ENCODE measurements at places on chromosomes 12 and 14.

GRCh38 chr14:98408713-98409112, 863.3 kb downstream of the BCL11B start:
- no peak for DNase-seq

GRCh38 chr14:82694820-82695219, 1161.2 kb upstream of the SEL1L start:
- DNase-seq = no peak

DNA sequence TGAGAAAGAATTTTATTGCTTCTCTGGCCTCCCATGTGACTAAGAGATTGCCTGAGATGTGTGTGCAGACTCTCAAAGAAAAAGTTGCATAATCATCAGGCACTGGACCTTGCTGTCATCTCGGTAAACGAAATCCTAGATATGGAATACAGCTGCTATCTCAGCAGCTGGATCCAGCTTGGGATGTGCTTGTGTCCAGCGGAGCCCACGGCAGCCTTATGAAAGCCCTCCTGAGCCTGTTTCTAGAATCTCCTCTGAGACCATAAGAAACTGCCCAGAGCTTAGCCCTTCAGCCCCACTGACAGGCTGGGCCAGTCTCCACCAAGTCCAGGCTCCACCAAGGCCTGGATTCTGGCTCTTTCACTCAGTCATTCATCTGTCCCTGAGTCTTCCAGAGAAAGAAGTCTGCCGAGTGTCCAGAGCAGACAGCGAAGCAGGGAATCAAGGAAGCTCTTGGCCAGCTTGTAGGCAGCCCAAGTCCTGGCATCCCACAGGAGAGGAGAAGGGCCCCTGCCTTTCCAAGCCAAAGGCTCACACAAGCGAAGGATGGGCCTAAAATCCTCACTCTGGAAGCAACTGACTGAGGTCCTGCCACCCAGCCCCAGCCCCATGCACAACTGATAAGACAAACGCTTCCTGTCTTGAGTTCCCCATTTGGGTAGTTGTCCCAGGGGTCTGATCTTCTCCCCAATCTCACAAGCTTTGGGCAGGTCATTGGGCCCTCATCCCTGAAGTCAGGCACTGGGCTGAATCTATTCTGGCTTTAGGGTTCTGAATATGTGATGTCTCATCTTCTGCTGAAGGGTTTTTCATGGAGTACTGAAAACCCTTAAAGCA, 97.8 kb downstream of the SEC23A start:
- no peak for DNase-seq

GRCh38 chr12:9143137-9143536, 27.4 kb upstream of the A2M start:
- DNase-seq = no peak

DNA sequence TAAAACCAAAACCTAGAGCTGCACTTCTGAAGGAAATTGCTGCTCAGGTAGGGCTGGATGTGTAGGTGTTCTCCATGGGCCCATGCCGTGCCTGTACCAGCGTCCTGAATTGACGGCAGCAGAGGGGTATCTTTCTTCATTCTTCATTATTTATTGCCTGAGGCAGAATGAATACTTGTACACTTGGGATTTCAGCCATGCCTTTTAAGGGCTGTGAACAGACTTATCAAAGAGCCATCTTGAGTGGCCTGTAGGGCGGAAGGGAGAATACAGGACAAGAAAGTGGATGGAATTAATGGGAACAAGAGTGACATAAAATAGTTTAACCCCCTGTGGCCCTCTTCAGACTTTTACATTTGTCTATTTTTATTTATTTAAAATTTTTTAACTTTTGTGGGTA, 61.4 kb downstream of the RASSF3 start:
- no peak for DNase-seq

GRCh38 chr12:23611320-23611719, 338.1 kb downstream of the SOX5 start:
- no peak for DNase-seq

DNA sequence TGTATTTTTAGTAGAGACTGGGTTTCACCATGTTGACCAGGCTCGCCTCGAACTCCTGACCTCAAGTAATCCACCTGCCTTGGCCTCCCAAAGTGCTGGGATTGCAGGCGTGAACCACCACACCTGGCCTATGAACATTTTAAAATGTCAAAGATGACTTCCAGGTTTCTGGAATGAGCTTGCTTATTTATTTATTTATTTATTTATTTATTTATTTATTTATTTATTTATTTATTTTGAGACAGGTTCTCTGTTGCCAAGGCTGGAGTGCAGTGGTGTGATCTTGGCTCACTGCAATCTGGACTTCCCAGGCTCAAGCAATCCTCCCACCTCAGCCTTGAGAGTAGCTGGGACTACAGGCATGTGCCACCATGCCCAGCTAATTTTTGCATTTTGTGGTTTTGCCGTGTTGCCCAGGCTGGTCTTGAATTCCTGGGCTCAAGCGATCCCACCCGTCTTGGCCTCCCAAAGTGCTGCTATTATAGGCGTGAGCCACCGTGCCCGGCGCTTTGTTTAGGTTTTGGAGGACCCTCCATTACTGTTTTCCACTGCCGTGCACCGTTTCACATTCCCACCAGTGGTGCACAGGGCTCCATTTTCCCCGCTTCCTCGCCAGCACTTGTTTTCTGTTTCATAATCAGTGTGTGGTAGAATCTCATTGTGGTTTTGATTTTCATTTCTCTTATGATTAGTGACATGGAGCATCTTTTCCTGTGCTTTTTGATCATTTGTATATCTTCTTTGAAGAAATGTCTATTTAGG, 6.4 kb upstream of the CFAP251 start:
- no peak for DNase-seq

- DNase-seq = no peak
Observed at GRCh38 chr12:2384533-2385351, 332.0 kb downstream of the CACNA1C start.

DNA sequence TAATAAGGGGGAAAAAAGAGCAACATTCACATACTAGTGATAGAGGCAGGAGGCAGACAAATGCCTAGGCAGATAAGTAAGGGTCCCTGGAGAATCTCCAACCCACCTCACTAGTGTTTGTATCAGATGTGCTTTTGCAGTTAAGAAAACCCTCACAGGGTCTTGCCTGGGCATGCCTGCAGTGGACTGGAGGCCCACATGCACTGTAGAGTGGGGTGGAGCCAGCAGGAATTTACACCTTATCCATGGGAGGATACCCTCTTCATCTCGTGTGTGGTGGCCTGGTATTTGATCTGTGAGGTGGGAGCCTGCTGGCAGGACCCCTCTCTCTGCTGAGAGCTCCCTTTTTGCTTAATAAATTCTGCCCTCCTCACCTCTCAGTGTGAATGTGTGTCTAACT, 238.0 kb upstream of the SLC16A7 start:
- peak; percentile 19 for DNase-seq

DNA sequence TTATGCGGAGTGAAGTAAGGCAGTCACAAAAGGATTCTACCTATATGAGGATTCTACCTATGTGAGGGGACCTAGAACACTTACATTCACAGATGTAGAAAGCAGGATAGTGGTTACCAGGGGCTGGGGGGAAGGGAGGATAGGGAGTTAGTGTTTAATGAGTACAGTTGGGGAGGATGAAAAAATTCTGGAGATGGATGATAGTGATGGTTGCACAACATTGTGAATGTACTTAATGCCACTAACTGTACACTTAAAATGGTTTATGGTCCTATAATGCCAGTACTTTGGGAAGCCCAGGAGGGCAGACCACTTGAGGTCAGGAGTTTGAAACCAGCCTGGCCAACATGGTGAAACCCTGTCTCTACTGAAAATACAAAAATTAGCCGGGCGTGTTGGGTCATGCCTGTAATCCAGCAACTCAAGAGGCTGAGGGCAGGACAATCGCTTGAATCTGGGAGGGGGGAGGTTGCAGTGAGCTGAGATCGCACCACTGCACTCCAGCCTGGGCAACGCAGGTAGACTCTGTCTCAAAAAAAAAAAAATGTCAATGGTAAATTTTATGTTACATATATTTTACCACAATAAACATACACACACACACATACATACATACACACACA, 25.4 kb downstream of the SVOP start:
- DNase-seq = no peak
